ENCODE measurements at places on chromosomes 7 and 10.

DNA sequence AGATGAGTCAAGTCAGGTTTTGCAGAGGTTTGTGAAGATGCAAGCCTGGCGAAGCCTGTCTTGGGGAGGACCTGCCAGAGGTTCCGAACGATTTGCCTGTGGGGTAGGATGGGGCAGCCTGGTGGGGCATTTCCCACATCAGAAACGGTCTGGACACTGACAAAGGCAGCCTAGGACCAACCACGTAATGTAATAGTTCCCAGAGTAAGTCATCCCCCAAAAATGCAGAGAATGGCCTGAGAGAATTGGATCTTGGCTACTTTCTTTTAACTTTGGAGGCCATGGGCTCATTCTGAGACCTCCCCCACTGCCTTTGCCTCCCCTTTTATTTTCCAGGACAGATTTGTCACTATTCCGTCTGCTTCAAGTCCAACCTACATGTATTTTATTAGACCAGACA is 168.9 kb upstream of the SH2B2 start:
- DNase-seq, result no peak

GRCh38 chr7:23470330-23471105 is at the start of gene IGF2BP3:
Gene IGF2BP3, minus strand, starts transcription at chr7:23470491. Its CDS starts 381 bp downstream, at chr7:23470110.
- DNase-seq, result peak; percentile 95

GRCh38 chr10:33132626-33133025 is 174.6 kb upstream of the ITGB1 start:
- no peak for DNase-seq

DNA sequence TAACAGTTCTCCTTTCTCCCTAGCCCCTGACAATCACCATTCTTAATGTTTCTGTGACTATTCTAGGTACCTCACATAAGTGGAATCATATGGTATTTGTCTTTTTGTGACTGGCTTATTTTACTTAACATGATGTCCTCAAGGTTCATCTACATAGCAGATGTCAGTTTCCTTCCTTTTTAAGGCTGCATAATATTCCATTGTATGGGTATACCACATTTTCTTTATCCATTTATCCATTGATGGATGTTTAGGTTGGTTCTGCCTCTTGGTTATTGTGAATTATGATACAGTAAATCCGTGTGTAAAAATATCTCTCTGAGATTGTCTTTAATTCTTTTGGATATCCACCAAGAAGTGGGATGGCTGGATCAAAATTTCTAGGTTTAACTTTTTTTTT is 13.2 kb downstream of the BBS9 start:
- no peak for DNase-seq

- DNase-seq, result peak; percentile 11
Observed at GRCh38 chr7:64849924-64850499, 53.1 kb upstream of the ZNF273 start.

- no peak for DNase-seq
Observed at GRCh38 chr7:35550831-35551230, 144.1 kb downstream of the HERPUD2 start.

DNA sequence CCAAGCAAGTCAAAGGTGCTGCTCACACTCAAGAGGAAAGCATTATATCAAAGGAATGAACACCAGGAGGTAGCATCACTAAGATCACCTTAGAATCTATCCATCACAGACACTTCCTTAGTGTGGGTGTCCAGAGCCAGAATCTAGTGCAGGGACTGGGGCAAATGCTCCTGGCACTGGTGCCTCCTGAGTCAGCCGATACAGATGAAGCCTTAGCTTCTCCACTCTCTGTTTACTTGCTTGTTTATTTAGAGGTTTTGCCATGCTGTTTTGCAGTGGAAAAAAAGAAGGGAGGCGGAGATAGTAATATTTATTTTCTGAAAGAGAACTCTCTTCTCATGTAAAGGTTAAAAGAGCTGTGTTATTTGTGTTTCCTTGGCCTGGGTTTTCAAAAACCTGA is 303.1 kb downstream of the WDR11 start:
- DNase-seq, result no peak

DNA sequence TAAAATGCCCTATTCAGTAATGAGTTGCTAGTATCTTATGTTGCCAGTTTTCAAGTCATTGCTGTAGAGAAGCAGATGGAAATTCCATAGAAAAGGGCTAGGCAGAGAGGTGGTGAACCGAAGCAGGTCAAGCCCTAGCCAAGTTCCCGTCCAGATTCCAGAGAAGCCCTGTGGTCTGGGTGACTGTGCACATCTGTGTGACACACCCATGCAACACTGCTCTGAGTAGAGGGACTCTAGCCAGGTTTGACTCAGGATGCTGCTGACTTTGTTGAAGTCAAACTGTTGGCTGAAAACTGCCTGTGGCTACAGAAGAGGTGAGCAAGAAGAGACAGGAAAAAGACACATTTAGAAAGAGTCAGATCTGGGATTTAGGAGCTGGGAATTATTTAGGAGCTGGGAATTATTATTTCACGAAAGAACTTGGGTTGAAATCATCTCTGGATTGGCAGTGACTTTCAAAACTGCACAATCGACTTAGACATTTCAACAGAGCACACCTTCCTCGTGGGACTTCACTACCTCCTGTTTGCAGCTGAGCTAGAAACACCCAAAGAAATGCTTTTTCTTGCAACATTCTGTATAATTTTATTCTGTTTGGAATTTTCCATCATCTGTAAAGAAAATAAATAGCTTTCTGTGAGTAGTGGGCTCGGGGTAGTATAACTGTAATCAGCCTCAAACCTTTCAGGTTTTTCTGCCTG is 149.1 kb upstream of the PRKCQ start:
- no peak for DNase-seq

DNA sequence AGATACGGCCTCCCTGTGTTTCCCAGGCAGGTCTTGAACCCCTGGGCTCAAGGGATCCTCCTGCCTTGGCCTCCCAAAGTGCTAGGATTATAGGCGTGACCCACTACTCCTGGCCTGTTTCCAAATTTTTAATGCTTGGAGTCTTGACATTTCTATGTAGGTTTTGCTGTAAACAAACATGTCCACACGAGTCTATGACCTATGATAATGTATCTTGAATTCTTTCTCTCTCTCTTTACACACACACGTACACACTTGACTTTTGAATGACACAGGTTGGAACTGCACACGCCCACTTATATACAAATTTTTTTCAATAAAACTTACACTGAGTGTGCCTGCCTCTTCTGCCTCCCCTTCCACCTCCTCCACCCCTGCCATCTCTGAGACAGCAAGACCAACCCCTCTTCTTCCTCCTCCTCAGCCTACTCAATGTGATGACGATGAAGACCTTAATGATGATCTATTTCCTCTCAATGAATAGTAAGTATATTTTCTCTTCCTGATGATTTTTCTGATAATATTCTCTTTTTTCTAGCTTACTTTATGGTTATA is 44.1 kb upstream of the LAMB1 start:
- no peak for DNase-seq

- no peak for DNase-seq
Observed at GRCh38 chr7:97187067-97187466, 69.6 kb downstream of the SDHAF3 start.

DNA sequence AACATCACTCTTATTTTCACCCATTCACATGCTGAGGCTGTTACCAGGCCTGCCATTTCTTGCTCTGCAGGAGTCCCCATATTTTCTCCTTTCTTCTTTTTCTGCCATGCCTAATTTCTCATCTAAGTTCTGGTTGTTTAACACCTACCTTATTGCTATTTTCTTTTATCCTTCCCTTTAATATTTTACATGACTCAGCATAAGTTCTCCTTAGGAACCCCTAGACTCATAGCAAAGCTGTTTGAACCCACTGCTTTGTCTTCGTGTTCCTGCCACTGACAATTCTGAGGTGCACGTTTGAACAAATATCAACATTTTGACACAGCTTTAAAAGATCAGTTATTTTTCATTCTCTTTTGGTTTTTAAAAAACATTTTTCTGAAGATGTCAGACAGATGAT is 98.2 kb downstream of the KIF20B start:
- DNase-seq, result no peak

- no peak for DNase-seq
Observed at GRCh38 chr10:75469006-75469616, 37.7 kb downstream of the LRMDA start.

GRCh38 chr10:58775960-58776567 is 263.4 kb downstream of the BICC1 start:
- DNase-seq, result no peak

DNA sequence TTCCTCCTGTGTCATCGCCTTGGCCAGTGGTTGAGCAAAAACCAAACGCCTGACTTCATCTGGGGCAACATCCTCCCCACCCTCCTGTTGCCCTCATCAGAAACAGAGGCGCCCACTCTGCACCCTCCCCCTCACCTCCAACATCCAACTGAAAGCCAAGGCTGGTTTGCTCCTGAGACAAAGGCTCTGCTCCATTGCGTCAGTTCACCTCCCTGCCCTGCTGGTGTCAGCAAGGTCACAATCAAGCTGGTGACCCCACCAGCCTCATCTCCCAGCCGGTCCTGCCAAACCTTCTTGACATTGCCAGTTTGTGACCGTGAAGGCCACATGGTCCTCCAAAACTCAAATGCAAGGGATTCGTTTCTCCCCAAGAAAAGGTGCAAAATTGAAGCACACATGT is 131.7 kb upstream of the ADAM12 start:
- no peak for DNase-seq

DNA sequence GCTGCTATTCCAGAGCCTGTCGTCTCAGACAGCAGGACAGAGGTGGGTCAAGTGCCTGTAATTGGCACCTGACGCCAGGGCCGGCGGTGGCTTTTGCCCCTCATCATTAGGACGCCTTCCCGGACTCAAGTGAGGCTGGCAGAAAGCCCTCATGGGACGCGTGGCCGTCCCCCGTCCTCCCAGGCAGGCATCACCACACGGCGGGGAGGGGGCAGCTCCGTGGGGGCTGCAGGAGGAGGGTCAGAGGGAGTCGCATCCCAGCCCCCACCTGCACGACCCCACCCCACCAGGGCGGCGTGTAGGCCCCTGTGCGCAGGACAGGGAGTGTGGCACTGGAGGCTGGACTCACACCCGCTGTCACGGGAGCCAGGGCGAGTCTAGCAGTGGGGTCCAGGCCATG is 16.3 kb downstream of the CFAP46 start:
- no peak for DNase-seq

DNA sequence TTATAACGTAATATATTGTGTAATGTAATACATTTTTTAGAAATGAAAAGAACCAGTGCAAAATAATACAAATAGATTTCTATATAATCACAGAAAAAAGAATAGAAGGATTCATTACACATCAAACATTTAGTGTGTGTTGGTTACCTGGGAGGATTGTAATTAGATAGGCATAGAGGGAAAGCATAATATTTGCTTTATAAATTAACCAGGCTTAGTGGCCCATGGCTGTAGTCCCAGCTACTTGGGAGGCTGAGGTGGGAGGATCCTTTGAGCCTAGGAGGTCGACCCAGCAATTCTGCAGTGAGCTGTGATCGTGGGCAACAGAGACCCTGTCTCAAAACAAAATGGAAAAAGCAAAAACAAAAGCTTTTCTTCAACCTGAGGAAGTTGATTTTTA is 5.0 kb upstream of the CNOT4 start:
- no peak for DNase-seq

GRCh38 chr7:30988351-30989005 is 24.7 kb downstream of the GHRHR start:
- DNase-seq, result peak; percentile 12

DNA sequence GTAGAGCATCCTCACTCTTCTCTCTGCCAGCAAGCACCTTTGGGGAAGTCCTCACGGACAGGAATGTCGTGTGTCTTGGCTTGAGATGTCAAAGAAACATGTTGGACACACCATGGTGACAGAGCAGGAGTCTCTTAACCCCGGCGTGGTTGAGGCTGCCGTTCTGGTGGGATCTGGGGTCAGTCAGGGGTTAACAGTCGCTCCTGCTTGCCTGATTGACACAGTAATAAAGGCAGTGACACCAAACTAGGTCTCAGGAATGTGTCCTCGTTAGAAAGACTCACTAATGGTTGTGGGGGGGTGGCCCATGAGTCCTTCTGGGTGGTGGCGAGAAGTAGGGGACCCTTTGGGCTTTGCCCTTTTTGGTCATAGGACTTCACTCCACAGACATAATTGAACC is 69.0 kb downstream of the TCF7L2 start:
- DNase-seq, result no peak

DNA sequence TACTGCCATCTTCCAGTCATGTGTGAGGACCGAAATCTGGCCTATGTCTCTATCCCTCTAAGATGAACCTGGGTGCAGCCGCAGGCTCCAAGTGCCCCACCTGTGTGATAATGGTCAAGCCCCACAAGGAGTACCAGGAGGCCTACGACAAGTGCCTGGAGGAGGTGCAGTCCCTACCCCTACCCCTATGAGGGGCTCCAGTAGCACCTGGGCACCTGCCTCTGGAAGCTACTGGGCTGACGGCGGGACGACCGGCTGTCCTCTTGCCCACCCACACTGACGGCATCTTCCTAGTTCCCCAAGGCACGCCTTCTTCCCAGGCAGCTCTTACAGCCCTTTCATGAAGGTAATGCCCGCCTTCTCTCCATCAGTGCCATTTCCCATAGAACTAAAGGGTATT is 47.4 kb downstream of the HOXA1 start:
- DNase-seq, result no peak

- no peak for DNase-seq
Observed at GRCh38 chr10:12208460-12208859, 12.5 kb downstream of the CDC123 start.

DNA sequence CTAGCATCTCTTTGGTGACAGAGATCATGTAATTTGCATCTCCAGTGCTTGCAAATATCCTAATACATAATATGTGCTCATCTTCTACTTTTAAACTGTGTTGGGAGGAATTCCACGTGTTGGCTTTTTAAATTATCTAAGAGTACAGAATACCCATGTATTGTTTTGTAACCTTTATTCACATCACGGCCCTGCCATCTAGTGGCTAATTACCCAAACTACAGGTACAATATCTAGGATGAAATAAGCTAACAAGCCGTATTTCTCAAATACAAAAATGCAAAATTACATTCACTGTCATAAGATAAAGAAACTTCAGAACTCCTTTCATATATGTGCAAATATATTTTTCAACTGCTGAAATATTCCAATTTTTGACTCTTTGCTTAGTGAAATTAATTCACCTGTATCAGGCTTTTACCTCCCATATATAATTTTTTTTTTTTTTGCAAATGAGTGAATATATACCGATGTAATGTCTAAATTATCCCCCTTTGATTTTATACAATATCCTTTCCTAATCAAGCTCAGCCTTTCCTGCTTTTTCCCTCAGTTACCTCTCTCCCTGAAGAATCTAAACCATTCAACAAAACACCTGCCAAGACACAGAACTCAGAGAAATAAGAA is 30.3 kb upstream of the LSM8 start:
- peak; percentile 5 for DNase-seq

DNA sequence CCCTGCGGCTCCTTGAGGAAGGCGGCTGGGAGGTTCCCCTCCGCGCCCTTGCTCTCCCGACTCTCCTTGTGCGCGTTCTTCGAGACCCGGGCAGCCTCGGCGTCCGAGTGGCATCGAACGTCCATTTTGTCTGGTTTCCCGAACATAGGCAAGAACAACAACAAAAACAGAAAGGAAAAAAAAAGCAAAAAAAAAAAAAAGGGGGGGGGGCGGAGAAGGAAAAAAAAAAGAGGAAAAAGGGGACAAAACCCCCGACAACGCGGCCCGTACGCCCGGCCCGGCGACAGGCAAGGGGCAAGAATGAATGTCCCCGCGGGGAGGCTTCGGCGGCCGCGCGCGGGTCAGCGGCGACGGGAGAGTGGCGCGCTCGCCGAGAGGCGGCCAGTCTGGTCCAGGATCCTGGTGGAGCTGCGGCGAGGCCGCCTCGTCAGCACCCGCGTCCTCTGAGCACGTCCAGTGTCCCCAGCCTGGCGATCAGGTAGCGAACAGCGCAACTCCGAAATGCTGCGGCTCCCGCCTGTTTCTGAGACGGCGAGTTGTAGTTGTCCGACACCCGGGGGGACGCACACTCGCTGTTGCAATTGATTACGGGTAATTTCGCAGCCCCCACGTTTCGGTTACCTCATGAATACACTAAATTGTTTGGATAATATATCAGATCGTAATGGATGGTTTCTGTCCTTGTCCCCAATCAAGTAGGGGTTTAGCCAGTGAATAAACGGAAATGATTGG is at the start of gene VAX1:
VAX1 (minus strand) TSS at position 360 of the 732 bp plus-strand sequence; CDS start at position 146, 214 bp downstream.
- no peak for DNase-seq
